ENCODE measurements at places on chromosomes 5 and 9.

- no peak for DNase-seq
Measured at GRCh38 chr9:133204335-133204992, 4.6 kb downstream of the OBP2B start.

GRCh38 chr9:113894166-113894565, 18.1 kb downstream of the ZNF618 start:
- no peak for DNase-seq

GRCh38 chr5:41882765-41883164, 12.5 kb upstream of the OXCT1 start:
- DNase-seq = no peak

- DNase-seq = no peak
Measured at GRCh38 chr9:91221332-91221731, 140.4 kb downstream of the AUH start.

- no peak for DNase-seq
Measured at GRCh38 chr5:177392765-177393164, 7.7 kb downstream of the PFN3 start.
